ENCODE measurements at places on chromosomes 1 and 21.

GRCh38 chr1:167819849-167820683 lies 93.9 kb downstream of the ADCY10 start:
- no peaks in the 10 kb centered on the region for H3K27me3 ChIP-seq
- no peaks in the 10 kb centered on the region for H3K4me1 ChIP-seq
- H3K27ac ChIP-seq, result peak overlapping the region; percentile 40
- DNase-seq, result no peak
- H3K36me3 ChIP-seq, result no peaks in the 10 kb centered on the region

GRCh38 chr1:94612525-94613204 lies 71.1 kb upstream of the F3 start:
- H3K27ac ChIP-seq, result no peak overlapping the region
- no peaks in the 10 kb centered on the region for H3K4me1 ChIP-seq
- DNase-seq, result no peak
- H3K4me3 ChIP-seq, result no peak overlapping the region
- H3K36me3 ChIP-seq, result no peaks in the 10 kb centered on the region

DNA sequence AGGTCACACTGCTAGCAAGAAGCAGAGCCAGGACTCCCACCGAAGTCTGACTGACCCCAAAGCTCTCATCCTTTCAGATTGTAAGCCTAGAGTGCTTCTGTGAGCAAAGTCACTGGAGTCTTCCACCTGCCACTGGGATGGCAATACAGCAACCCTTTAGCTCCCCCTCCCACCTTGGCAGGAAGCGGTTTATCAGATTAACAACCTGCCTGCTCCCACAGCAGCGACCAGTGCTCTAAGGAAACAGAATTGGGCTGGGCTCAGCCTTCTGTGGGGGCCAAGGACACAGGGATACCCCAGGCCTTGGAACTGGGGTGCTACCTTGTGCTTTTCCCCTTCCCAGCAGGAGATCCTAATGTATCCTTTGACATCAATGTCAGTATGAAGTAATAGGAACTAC lies 76.0 kb downstream of the GFI1 start:
- H3K27ac ChIP-seq, result no peak overlapping the region
- peak overlapping the region; percentile 17 for H3K4me3 ChIP-seq
- H3K4me1 ChIP-seq, result peaks cover 26% of the 10 kb centered on the region
- H3K27me3 ChIP-seq, result no peaks in the 10 kb centered on the region

DNA sequence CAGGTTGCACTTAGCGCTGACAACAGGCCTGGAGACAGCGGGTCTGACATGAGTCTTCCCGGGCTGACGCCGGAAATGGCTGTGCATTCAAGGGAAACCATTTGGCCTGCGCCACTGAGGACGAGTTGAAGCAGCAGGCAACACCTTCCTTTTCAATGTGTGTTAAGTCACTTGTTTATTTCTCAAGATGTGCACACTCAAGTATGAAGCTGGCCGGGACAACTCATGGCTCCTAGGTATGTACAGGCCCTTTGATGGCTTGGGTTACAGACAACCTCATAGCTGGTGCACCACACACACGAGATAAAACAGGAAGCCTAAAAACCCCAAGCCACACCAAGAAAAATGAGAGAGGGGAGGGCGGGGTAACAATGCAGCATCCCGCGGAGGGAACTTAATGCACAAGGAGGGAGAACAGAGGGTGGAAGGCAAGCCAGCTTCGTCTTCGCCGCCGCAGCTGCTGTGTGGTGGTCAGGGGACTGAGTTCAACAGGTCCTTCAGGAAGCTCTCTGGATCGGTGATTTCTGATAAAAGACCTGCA lies 118.0 kb upstream of the IFFO2 start:
- H3K4me3 ChIP-seq, result peak overlapping the region; percentile 22
- H3K27me3 ChIP-seq, result no peaks in the 10 kb centered on the region
- peaks cover 47% of the 10 kb centered on the region for H3K4me1 ChIP-seq
- peaks cover 26% of the 10 kb centered on the region for H3K36me3 ChIP-seq

GRCh38 chr1:3650248-3651025 lies 534 bp upstream of the WRAP73 start:
- H3K4me3 ChIP-seq, result peak overlapping the region; percentile 88
- DNase-seq, result no peak
- H3K27ac ChIP-seq, result no peak overlapping the region
- peaks cover 32% of the 10 kb centered on the region for H3K4me1 ChIP-seq
- H3K27me3 ChIP-seq, result peaks cover 20% of the 10 kb centered on the region

GRCh38 chr1:234430691-234431090 lies 48.3 kb downstream of the TARBP1 start:
- no peak for DNase-seq
- H3K27me3 ChIP-seq, result no peaks in the 10 kb centered on the region
- H3K4me1 ChIP-seq, result no peaks in the 10 kb centered on the region
- no peak overlapping the region for H3K27ac ChIP-seq
- H3K4me3 ChIP-seq, result no peak overlapping the region

DNA sequence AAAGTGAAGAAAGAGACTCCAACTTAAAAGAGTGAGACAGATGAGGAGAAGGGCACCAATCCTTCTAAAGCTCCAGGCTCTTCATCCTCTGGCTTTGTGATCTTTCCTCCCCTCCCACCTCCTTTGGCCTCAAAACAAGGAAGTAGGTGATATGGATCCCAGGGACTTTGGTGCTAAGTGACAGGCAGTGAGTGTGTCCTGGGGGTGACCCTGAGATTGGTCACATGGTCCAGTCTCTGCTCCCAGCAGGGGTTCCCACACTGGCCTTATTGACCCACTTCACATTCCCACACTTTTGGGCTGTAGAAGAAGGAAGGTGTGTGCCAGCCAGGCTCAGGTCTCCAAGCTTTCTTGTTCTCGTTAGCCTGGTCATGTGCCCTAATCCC lies 401.2 kb upstream of the PROX1 start:
- DNase-seq, result no peak
- H3K4me1 ChIP-seq, result no peaks in the 10 kb centered on the region
- no peaks in the 10 kb centered on the region for H3K36me3 ChIP-seq
- H3K27ac ChIP-seq, result no peak overlapping the region
- no peaks in the 10 kb centered on the region for H3K27me3 ChIP-seq

DNA sequence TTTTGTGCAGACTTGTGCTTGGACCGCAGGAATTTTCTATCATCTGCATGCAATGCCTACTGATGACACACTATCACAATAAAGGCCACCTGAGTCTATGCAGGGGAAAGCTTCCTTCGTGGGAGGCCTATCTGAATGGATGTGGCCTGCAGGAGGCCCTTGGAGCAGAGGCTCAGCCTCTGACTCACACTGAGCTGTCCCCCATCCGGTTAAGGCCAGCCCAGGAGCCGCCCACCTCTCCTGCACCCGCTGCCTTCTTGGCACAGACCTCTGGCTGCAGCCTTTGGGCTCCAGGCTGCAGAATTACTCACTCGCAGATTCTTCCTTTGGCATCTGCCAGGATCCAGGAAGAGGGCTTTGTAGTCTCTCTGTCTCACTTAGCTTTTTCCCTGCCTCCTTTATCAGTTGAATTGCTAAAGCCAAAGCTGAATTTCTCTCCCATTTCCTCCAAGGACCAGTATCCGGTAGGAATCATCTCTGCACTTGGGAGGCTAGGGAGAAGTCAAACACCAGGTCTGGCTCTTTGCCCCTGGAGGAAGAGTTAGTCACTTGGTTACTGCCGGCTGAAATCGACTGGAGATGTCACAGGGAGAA lies 65.1 kb upstream of the JUN start:
- no peaks in the 10 kb centered on the region for H3K27me3 ChIP-seq
- no peak overlapping the region for H3K4me3 ChIP-seq
- H3K27ac ChIP-seq, result no peak overlapping the region
- no peaks in the 10 kb centered on the region for H3K4me1 ChIP-seq
- no peaks in the 10 kb centered on the region for H3K36me3 ChIP-seq
- DNase-seq, result no peak

- H3K4me3 ChIP-seq, result no peak overlapping the region
- no peaks in the 10 kb centered on the region for H3K27me3 ChIP-seq
- no peaks in the 10 kb centered on the region for H3K4me1 ChIP-seq
- H3K36me3 ChIP-seq, result peaks cover 12% of the 10 kb centered on the region
Measured at GRCh38 chr1:145740269-145740668, 21.0 kb downstream of the CD160 start.

- no peaks in the 10 kb centered on the region for H3K4me1 ChIP-seq
- no peak for DNase-seq
- no peak overlapping the region for H3K27ac ChIP-seq
- H3K27me3 ChIP-seq, result no peaks in the 10 kb centered on the region
Measured at GRCh38 chr1:179731643-179732042, 11.4 kb upstream of the FAM163A start.

DNA sequence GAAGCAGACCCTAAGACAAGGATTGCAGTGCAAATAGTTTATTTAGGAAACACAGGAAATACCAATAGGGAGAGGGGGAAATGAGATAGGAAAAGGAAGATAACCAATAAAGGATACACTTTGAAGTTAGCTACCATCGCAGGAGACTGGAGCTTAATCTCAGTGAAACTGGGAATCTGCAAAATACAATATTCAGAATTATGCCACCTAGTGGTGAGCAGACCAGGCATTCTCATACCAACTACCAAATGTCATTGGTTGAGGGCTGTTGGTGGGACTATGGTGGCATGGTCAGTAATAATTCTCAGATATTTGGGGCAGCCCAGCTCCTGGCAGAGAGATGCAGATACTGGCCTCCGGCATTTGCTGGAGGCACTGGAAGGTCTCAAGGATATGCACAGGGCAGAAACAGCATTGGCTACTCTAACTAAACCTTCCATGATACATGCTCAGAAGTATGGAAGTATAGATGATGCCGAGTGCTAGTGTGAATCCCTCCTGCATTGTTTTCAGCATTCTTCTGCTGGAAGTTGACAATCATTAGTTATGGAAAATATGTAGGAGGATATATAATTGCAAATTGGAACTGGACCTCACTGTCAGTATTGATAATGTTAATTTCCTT lies 11.8 kb upstream of the ZFP69B start:
- H3K27ac ChIP-seq, result no peak overlapping the region
- H3K27me3 ChIP-seq, result no peaks in the 10 kb centered on the region
- no peak overlapping the region for H3K4me3 ChIP-seq
- no peaks in the 10 kb centered on the region for H3K36me3 ChIP-seq
